ENCODE measurements at places on chromosomes 4 and X.

- no peak for DNase-seq
These were observed 73.8 kb downstream of the KIT start for GRCh38 chr4:54731552-54731951.

GRCh38 chr4:26323821-26324220, 3.0 kb downstream of the RBPJ start:
- no peak for DNase-seq

- no peak for DNase-seq
These were observed 23.3 kb downstream of the SPARCL1 start for GRCh38 chr4:87505862-87506261.

DNA sequence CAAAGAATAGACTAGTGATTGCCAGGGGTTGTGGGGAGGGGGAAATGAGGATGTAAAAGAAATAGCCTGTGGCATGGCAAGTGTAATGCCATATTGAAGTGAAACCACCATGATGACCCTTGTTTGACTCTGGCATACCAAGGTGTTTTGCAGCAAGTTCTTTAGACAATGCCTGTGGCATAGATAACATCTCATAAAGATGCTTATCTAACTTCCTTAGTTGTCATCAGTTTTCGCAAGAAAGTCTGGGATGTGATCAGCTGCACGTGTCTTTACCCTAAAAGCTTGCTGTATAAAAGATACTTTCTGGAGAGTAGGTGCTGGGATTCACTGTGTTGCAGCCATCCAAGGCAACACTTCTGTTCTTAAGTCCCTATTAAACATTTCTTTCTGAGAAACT, 176.1 kb upstream of the MAGEB16 start:
- DNase-seq, result no peak

DNA sequence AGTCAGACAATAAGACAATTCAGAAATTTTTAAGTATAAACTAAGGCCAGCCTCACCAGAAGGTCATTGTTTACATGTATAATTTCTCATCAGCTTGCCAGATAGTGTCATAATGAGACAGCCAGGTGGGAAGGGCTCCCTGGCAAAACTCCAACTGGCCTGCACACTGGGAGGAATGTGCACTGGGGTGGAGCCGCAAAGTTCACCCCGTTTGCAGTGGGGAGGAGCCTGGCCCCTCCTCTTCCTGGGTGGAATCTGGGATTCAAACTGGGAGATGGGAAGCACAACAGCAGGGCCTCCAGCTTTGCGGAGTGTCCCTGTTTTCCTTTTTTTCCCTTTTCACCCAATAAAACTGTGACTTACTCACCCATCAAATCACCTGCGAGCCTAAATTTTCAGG, 329.9 kb downstream of the SMARCA1 start:
- no peak for DNase-seq

DNA sequence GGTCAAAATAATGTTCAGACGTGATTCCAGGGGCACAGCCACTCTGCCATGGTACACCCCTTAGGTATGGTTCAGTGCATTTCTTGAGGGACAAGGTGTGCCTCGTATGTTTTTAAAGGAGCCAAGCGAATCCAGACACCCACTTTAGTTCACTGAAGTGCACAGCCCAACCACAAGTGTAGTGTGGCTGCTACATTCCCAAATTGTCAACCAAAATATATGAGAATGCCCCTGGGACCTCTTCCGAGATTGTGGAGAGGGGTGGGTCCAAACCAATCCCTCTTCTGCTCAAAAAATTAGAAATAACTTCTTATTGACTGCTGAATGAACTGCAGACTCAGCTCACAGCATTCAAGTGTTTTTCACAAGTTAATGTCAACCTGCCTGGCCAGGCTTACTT, 7.4 kb upstream of the BRS3 start:
- no peak for DNase-seq

DNA sequence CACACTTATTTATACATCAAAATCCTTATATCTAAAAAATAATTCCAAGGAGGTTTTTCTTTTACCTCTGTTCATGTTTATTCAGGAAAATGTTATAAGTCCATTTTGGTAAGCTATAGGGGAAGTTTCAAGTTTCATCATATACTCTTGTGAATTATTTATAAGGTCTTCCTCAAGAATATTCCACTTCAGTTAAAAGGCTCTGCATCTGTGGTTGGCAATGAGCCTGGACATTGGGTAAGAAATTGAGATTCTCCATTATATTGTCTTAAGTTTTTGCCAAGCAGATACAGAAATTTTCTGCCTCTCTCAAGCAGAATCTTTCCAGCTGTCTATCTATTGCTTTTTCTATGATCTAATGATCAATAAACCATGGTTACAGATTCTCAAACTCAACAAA, 641.9 kb downstream of the NLGN4X start:
- DNase-seq, result no peak

- no peak for DNase-seq
These were observed 173.7 kb downstream of the PABPC4L start for GRCh38 chr4:134027931-134028330.
